ENCODE measurements at places on chromosomes 3 and 15.

GRCh38 chr3:188294823-188295487, 141.0 kb downstream of the LPP start:
- no peak for DNase-seq

DNA sequence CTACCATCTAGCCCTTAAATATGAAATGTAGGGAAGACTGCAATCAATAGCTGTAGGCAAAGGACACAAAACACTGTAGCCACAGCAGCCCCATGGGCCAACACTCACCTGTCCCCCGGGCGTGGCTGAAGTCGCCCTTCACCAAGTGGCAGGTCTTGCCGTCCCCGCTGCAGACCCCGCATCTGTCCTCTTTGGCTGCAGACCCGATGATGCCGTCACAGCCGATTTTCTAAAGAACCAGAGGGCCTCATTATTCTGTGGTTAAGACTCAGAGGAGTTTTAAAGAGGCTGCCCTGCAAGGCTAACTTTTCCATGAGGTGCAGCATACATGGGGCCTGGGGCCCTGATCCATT, 245.6 kb downstream of the ADAMTS17 start:
- no peak for DNase-seq

DNA sequence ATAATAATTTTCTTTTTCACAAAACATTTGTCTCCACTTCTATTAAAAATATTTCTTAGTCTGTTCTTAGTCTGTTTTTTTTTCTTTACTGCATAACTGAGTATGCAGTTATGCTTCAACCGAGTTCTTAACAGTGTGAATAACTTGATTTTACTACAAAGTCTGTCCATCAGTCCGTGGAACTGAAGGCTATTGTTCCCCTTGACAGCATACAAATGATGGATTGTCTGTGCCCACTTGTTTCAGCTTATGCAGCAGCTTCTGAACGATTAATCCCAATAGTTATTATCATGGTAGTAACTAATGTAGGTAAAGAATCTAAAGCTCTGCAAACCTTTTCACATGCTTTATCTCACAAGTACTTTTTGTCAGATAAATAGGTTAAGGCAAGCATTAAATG, 150.7 kb downstream of the SSR3 start:
- DNase-seq, result no peak

DNA sequence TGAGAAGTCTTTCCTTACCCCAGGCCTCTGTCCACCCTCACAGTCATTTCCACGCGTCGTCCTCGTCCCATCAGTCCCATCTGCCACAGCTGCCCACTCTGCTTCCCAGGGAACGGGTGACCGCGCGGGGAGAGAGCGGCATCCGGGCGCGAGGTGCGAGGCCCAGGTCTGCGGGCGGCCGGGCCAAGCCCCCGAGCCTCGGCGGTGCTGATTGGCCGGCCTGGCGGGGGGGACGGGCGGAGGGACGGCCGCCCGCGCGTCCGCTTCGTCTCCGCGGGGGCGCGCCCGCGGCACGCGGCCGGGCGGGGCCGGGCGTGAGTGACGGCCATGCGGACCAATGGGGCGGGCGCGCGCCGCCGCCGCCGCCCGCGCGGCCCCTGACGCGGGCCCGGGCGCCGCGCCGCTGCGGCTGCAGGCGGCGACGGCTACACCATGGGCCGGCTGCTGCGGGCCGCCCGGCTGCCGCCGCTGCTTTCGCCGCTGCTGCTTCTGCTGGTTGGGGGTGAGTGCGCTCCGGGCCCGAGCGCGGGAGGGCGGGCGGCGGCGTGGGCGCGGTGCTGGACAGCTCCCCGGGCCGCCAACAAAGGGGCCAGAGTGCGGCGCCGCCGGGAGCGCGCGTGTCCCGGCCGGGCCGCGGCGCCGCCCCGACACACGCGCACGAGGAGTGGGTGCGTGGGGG, at the start of gene PODXL2:
Gene PODXL2 (plus strand): TSS at position 398 of the 679 bp plus-strand sequence. CDS start 35 bp downstream, at position 433.
- DNase-seq, result peak; percentile 7

DNA sequence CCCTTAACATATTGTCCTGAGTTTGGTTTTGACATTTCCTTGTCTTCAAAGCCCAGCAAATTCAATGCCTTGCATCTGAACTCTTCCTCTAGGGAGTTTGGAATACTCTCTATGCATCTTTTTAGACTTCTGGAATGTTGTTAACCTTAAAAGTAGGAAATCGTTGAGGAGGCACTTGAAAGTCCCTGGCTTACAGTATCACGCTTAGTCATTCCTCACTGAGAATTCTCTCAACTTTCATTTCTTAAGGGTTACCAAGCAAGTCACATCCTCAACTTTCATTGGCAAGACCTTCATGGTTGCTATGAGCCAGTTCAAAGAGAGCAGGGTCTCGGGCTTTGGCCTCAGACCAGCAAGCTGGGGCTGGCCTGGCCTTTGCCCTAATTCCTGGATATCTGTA, 89.9 kb downstream of the ASB7 start:
- no peak for DNase-seq
